ENCODE measurements at places on chromosomes 7 and 10. TPM values are rescaled to one million over a fixed set of nuclear protein-coding genes. Genes with fewer than 3 reads are reported as not detected.

Gene CASTOR2
- polyA plus RNA-seq: 27.0 TPM

- DNase-seq: no peak
Observed at GRCh38 chr10:44788147-44789129, 122.7 kb upstream of the TMEM72 start.

DNA sequence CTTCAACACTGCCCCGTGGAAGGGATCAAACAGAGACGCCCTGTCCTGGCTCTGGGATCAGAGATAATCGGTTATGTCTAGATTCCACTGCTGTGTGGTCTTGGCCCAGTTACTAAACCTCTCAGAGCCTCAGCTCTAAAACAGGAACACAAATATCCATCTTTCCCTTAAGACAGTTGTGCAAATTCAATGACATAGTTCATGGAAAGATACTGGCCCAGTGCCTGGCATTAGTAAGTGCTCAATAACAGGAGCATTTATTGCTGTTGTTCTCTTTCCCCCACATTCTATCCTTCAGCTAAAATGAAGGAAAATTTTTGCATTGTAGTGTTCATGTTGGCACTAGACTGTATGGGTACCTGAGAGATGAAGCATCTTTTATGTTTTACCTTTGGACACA, 58.6 kb downstream of the TACC2 start:
- no peak for DNase-seq

DNA sequence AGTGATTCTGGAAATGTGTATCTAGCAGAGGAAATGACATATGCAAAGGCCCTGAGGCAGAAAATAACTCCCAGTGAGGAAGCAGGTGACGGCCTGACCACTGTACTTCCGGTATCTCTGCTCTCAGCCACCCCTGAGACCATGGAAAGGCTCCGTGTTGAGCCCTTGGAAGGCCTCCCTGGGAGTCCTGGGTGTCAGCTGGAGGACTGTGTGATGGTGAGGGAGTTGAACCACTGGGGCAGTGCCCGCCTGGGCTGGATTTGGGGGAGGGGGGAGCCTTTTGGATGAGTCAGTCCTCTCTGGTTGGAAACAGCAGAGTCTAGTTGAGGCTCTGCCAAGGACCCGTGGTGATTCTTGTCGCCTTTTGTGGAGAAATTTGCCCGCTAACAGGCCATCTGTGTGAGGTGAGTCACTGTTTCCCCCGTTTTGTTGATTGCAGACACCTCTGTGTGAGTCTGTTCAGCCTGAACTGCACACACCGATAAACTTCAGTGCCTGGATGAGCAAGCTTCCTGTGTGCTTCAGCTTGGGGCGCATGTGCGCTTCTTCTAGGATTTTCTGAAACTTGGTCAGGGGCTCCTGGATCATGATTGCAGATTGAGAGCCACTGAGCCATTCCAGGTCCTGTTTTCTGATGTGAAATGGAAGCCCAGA, 98.6 kb downstream of the GRK5 start:
- no peak for DNase-seq

DNA sequence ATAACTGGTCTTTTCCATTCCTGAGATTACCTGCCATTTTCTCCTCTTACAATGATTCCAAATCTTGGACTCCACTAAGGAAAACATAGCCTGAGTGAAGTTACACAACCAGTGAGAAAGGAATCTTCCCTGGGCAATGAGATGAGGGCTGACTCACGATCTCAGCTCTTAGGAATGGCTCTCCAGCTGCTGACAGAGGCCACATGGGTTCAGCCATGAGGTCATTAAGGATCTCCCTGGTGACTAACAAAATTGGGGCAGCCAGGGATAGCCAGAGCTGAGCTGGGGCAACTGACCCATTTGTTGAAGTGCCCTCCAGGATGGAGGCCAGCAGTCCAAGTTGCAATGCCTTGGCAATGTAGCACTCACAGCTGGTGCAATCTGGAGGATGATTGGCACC, 78.7 kb upstream of the MKLN1 start:
- DNase-seq: no peak
